Stimulated activated CD8-positive, alpha-beta memory T cell treated with anti-CD3 and anti-CD28 coated beads, Interleukin-4, amount 100 ng/mL, for 1 hour (primary cell): ENCODE measurements at places on chromosomes 11 and 22.

- DNase-seq = no peak
Measured at GRCh38 chr11:83292709-83293456, 6.7 kb upstream of the CCDC90B start.

- DNase-seq = no peak
Measured at GRCh38 chr11:123006860-123007542, 25.4 kb upstream of the BSX start.

GRCh38 chr11:61968758-61969390 is 1.4 kb upstream of the FTH1 start:
- no peak for DNase-seq

- no peak for DNase-seq
Measured at GRCh38 chr22:46517255-46517761, 20.1 kb downstream of the CELSR1 start.

DNA sequence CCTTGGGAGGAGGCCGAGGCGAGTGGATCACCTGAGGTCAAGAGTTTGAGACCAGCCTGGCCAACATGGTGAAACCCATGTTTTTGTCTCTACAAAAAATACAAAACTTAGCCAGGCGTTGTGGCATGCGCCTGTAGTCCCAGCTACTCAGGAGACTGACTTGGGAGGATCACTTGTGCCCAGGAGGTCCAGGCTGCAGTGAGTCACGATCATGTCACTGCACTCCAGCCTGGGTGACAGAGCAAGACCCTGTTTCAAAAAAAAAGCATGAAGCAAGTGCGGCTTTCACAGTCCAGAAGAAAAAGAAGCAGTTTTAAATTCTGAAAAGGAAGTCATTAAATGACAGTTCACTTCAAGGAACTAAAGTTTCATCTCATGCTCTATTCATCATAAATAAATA is 7.1 kb upstream of the LTO1 start:
- DNase-seq = no peak

- DNase-seq = no peak
Measured at GRCh38 chr11:28439403-28439802, 331.2 kb downstream of the METTL15 start.

- DNase-seq = no peak
Measured at GRCh38 chr11:68932358-68932757, 28.7 kb downstream of the IGHMBP2 start.

- no peak for DNase-seq
Measured at GRCh38 chr11:45662665-45663485, 2.5 kb downstream of the CHST1 start.

DNA sequence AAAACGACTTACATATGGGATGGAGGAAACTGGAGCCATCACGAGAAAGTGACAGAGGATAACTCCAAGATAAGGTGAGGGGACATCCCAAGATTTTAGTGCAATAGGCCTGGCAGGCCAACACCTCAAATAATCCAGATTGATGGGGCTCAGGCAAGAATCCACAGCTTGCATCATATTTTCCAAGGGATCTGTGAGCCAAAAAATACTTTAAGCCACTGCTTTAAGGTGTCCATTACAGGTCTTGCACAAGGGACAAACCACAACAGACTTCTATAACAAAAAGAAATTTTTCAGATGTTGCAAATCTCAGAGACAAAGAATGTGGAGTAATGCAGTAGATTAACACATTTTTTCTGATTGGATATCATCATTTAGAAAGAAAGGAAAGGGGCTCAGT is 45.6 kb downstream of the DENND5A start:
- no peak for DNase-seq

DNA sequence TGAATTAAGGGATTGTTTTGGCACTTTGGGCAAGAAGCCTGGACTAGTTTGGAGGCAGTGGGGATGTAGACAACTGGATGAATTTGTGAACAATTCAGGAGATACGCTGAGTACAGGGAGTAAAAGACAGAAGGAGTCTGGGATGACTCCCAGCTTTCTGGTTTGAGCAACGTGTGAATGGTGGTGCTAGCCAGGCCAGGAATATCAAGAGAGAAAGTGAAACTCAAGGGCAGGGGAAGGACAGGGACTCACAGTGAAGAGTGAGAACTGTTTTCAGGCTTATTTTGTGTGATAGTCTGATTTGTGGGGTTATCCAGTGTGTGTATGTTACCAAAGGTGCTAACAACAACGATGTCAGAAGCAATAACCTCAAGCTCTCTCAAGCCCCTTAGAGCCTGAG is 15.9 kb downstream of the CHRM1 start:
- DNase-seq = no peak

- no peak for DNase-seq
Measured at GRCh38 chr22:16806401-16806800, 18.8 kb downstream of the XKR3 start.

DNA sequence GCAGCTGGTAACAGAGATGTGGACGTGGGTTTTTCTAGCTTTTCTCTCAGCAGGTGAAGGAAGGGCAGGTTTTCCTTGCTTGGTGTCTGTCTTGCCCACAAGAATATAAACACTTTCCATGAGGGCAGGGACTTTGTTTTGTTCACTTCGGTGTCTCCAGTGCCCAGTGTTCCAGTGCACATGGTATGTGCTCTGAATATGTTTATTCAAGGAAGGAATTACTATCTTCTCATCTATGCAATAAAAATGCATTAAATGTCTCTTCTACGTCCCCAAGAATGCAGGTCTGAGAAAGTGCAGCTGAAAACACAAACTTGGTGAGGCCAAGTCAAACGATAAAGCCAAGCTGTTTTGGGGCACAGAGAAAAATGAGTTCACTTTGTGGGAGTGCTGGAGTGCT is 56.3 kb upstream of the PLET1 start:
- no peak for DNase-seq

DNA sequence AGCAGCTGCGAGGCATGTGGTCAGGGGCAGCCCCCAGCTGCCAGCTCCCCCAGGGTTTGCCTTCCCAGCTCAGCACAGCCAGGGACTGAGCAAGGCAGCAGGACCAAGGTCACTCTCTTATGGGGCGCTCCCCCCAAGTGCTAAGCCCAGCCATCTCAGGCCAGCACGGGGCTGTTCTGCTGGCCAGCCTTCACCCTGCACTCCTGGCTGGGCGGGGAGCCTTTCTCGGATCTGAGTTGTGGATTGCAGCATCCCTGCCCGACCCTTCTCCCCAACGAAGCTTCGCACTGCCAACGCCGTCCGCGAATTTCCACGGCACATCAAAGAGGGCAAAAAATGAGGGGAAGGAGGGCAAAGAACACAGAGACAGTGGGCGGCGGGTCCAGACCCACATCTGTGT is 42.5 kb upstream of the GAL start:
- no peak for DNase-seq

DNA sequence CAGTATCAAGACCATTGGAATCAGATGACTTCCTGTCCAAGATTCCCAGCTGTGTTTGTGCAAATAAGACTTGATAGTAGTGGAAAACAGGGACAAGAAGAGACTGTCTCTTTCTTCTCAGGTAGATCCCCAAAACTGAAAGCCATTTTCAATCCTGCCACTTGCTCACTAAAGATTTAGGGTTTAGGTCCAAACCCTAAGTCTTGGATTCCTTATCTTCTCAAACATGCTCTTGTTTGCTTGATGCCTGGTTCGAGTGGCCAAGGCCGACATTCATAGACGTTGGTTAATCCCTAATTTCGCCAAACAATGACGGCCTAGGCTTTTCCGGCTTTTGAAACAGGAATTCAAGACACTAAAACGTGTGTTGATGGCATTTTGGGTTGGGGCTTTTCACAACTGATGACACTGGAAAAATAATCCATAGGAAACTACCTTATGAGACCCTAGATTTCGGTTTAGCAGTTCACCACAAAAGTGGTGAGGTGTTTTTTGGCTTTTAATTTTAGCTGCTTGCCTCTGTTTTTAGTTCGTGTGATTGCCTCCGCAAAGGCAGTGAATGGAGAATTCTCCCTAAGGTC is 1.0 kb upstream of the GTPBP1 start:
- DNase-seq = no peak

DNA sequence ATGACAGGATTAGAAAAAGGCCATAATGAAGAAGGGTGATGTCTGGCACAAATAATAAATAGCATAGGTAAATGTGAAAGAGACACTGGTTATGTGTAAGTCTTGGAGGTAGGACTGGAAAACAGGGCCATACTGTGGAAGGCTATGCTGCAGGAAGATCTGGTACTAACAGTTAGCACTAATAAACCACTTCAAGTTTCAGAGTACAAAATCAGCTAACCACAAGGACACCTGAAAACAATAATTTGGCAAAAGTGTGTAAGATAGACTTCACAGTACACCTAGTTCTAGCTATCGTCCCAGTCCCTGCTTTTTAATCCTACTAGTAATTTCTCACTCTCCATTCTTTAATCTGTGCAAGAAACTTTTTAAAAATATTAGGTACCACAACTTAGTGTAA is 44.3 kb downstream of the CWF19L2 start:
- DNase-seq = no peak

DNA sequence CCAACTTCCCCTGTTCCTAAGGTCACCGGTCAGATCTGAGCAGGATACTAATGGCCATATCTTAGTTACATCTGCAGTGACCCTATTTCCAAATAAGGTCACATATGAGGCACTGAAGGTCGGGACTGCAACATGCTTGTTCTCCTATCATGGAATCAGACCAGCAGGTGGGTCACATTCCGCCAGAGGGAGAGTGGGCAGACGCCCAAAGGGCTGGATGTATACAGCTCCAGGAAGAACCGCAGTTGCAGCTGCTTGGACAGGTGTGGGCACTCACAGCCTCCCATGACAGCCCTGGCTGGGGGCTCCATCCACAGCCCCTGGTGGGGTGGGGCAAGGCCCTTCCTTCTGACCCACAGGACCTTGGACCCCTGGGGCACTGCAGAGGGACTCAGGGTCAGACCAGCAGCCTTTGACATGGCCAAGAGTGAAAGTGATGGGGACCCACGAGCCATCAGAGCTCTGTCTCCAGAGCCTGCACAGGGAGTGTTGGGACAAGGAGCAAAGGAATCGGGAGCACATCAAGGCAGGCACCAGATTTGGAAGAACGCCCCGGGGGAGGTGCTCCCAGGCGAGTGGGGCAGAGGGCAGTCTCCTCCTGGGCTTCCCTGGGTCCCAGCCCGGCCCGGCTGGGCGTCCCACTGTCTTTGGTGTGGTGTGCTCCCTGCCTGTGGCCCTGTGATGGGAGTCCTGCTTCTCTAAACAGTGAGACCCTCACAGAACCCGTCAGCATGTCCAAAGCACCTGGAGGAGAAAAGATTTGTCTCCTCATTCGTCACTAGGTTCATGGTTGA is 13.3 kb upstream of the CD81 start:
- no peak for DNase-seq

DNA sequence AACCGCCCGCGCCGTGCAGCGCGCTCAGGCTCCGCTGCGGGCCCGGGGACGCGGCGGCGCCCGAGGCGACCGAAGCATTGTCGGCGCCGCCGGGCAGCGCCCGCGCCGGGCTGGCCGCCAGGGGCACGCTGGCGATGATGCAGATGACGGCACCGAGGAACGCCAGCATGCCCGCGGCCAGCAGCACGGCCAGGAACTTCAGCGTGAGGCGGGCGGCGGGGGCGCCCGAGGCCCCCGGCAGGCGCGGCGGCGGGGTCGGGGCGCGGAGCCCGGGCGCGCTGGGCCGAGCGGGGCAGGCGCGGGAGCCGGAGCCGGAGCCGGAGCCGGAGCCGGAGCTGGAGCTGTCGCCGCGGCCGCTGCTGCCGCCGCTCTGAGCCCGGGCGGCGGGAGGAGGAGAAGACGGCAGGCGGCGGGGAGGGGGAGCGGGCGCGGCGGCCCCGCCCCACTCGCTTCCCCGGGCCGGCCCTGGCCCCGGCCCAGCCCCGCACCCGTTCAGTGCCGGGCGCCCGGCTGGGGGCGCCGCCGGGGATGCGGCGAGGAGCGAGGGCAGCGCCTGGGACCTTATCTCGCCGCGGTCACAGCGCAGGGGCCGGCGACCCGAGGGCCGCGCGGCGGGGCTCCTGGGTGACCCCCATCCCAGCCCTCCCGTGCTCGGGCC is at the start of gene NPTXR:
TSS of gene NPTXR (minus strand) at position 372 of the 658 bp plus-strand sequence.
- no peak for DNase-seq

DNA sequence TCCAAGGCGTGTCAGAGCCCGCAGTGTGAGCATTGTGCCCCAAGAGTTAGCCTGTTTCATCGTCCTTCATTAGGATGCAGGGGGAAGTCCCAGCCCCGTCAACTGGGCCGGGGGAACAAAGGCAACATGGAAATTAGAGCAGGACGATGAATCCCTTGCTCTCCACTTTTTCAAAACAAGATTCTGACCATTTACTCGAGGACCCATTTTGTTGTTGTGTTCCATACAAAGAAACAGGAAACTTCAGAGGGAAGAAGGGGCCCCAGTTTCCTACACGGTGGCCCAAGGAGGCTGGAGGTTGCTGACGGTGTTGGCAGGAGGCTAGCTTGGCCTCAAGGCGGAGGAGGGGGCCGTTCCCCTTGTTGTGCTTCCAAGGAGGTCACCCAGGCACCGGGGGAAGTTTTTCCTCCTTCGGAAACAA is 44.0 kb upstream of the SLC1A2 start:
- DNase-seq = no peak

- no peak for DNase-seq
Measured at GRCh38 chr11:11356842-11357241, 3.8 kb upstream of the CSNK2A3 start.

- DNase-seq = no peak
Measured at GRCh38 chr11:10934293-10934860, 76.5 kb upstream of the ZBED5 start.

- DNase-seq = no peak
Measured at GRCh38 chr11:66784575-66784974, 55.6 kb upstream of the SPTBN2 start.

- no peak for DNase-seq
Measured at GRCh38 chr22:21712751-21713427, 22.7 kb downstream of the YPEL1 start.

DNA sequence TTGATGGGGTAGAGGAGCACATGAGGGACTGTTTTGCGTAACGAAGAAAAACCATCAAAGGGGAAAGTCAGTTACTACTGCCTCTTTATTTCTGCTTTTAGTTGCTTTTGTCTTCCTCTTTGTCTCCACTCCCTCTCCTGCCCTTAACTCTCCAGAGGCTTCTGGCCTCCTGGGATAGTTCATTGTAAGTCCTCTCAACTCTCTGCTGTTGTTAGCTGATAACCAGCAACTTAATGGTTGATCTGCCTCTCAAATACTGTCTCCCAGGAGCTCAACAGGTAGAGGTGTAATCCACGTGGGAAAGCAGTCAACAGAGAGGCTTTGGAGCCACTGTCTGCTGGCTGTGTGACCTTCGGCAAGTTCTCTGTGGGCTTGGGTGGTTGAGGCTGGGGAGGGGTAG is 47.3 kb downstream of the CCDC81 start:
- DNase-seq = no peak
